RKO (cell line): ENCODE measurements at places on chromosomes 2 and 18.

GRCh38 chr2:118979152-118979861, 37.3 kb downstream of the MARCO start:
- no peak for DNase-seq

DNA sequence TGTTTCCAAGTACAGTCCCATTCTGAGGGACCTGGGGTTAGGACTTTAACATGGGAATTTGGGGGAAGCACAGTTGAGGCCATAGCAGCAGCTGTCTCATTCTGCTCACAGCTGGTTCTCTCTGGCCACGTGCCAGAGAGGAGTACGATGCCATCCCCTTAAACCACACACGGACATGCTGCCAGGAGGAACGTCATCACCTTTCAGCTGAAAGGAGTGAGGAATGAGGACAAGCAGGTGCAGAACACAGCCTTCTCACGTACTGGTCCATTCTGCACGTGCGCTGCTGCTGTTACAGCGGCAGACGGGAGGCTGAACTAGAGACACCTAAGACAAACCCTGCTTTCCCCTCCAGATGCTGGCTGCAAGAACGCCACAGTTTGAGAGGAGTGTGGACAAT, 33.5 kb downstream of the ODC1 start:
- no peak for DNase-seq

DNA sequence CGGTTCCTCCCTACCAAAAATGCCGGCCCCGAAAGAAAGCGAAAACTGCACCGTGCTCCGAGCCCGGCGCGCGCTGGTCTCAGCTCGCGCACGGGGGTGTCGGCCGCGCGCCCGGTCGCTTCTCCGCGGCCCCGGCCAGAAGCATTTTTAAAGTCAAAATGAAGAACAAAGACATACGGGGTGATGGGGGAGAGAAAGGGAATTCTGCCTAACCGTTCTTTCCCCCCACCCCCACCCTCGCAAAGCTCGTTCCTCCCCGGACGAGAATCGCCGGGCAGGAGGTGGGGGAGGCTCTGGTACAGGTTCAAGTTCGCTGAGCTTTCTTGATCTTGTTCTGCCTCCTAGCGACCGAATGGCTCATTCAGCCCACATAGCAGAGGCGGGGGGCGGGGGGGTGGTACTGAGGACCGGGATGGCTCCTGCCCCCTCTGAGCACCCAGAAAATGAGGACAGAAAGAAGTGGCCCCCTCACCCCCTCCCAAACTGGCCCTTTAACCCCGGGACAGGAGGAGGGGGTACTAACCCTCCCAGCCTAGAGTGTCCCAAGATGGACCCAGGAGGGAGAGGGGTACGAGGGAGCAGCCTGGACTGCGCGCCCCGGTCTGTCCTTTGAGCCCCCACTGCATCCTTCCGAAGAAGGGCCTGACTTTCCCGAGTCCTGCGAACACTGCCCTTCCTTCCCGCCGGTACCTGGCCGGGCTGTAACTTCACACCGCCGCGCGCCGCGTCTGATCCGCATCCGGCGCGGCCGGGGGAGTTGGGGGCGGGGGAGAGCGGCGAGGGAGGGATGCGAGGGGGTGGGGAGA, 3.1 kb downstream of the BCL11A start:
- DNase-seq = peak; percentile 80

DNA sequence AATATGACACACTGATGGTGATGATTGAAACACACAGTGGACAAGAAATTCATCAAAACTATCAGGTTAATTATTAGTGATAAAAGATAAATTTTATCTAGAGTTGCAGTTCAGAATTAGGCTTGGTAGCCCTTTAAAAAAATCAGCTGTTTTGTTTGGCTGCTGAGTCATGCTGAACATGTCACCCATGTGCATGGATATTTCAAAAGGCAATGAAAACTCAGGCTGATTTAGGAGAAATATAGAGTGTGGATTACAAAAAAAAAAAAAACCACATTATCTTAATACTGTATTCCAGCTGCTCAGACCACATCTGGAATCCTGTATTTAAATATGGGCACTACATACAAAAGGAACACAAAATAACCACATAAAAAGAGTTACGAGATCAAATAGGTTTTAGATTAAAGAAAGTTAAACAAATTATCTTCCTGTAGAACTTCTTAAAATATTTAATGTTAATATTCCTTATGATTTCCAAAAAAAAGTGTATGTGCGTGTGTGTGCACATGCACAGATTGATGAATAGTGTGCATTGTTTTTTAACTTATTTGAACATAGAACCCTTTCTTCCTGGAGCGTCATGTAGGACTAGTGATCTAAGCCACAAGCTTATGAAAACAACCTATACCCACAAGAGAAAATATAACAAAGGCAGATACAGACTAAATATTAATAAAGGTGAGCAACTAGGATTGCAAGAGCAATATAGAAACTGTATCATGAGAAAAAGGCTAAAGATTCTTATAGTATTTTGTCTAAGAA, 186.2 kb downstream of the STK39 start:
- DNase-seq = peak; percentile 4

DNA sequence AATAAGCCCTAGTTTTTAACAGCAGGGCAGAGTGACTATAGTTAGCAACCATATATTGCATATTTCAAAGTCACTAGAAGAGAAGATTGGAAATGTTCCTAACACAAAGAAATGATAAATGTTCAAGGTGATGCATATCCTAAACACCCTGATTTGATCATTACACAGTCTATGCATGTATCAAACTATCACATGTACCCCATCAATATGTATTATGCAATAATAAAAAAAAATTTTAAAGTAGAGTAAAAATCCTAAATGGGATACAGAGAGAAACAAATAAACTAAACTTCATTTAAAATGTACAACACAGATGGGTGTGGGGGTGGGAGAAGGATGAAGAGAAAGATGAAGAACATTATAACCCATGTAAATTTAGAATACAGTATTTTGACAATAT, 93.9 kb downstream of the TMEM131 start:
- no peak for DNase-seq

GRCh38 chr2:20567159-20567925, 83.6 kb downstream of the HS1BP3 start:
- no peak for DNase-seq

- no peak for DNase-seq
These were observed 80.1 kb upstream of the SMAD7 start for GRCh38 chr18:49030692-49031443.

DNA sequence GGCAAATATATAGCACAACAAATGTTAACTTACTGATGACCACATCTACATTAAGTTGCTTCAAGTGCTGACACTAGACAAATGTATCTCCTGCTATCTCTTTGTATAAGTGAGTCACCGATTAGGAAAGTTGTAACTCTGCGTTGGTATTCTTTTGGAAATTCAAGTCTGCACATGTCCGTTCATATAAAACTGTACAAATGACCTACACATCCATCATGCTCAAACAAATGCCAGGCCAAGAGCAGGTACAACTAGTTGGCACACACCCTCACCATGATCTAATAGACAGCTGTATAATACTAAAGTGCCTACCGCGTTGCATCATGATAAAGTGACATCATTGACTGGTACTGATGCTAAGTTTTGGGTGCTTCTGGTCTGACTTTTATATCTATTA, 141.1 kb downstream of the RBMS1 start:
- DNase-seq = no peak

GRCh38 chr2:205754924-205755321, 72.6 kb downstream of the NRP2 start:
- DNase-seq = no peak

DNA sequence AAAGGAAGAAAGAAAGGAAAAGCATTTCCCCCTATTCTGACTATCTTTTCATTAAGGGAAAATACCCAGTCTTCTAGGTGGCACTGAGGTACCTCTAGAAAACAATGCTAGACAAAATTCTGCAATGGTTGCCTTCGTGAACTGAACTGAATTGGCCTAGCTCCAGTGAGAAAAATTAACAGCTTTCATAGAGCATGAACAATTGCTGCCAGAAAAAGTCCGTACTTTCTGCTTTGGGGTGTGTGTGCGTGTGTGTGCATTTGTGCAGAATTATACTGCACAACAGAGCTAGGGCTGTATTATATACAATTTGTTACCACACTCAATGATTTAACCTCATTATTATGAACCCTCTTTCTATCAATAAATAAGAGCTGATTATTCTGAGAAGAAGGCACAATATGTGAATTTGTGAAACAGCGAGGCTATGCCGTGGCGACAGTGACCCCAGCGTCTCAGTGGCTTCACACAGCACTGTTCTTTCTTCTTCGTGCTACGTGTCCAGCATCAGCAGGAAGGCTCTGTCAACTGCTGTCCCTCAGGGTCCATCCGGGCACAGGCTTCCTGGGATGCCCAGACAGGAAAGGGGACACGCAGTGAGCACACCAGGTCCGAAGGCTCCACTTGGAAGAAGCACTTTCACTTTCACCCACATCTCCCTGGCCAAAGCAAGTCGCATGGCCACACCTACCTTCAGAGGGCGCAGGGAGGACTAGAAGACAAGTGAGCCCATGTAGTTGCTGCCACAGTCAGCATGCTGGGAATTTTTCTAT, 47.5 kb downstream of the PTGR3 start:
- DNase-seq = peak; percentile 80

DNA sequence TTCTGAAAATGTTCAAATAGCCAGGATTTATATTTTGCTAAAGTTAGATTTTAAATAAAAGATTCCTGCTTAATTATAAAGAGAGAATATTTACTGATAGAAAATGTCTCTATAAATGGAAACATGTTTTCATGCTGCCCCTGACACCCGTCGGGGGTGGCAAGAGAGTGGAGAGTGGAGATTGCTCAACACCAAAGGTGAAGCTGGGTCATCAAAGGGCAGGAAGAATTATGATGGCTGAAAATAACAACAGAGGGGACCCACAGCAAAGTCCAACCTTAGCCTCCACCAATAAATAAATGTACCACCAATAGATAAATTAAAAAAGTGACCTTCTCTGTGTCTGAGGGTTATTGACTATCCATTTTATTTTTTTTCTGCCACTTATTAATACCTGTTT, 326.8 kb upstream of the GYPC start:
- DNase-seq = no peak

DNA sequence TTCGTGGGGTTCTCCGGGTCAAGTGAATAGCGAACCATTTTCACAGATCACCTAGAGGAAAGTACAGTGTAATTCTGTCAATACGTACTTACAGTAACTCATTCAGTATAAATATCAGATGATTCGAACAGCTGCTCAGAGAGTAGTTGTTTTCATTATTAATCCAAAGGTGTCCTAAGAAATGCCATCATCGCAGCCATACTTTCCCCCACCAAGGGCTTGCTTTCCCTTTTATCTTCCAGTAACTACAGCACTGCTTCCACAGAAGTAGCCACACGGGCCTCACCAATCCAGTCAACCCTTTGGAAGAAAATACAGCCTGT, 4.5 kb upstream of the C18orf32 start:
- DNase-seq = no peak

DNA sequence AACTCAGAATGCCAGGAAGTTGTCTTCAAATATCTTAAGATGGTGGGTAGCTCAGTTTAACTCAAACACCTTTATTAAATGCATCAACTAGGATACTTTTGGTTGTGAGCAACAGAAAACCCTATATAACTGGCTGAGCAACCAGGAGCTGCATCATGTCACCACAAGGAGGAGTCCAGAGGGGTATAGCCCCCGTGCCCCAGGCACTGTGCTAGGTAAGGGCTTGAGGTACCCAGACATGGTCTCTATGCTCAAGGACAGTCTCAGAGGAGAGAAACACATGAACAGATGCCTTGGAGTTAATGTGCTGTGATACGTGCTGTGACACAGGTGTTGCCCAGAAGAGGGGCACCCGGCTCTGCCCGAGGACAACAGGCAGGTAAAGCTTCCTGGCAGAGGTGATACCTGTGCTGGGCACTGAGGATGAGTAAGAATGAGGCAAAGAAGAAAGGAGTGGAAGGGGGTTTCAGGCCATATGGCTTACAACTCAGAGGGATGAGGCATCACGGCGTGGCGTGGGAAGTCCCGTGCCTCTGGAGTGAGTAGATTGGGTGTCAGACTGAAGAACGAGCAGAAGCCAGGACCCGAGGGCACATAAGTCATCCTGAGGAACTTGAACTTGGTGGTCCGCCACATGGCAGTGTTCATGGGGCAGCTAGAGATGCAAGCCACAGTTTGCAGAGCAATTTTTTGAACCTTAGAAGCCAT, 32.0 kb upstream of the CAB39 start:
- DNase-seq = no peak

- no peak for DNase-seq
These were observed 414.6 kb downstream of the ZNF516 start for GRCh38 chr18:76080430-76080829.

GRCh38 chr2:235498541-235498940, 4.7 kb downstream of the AGAP1 start:
- no peak for DNase-seq

DNA sequence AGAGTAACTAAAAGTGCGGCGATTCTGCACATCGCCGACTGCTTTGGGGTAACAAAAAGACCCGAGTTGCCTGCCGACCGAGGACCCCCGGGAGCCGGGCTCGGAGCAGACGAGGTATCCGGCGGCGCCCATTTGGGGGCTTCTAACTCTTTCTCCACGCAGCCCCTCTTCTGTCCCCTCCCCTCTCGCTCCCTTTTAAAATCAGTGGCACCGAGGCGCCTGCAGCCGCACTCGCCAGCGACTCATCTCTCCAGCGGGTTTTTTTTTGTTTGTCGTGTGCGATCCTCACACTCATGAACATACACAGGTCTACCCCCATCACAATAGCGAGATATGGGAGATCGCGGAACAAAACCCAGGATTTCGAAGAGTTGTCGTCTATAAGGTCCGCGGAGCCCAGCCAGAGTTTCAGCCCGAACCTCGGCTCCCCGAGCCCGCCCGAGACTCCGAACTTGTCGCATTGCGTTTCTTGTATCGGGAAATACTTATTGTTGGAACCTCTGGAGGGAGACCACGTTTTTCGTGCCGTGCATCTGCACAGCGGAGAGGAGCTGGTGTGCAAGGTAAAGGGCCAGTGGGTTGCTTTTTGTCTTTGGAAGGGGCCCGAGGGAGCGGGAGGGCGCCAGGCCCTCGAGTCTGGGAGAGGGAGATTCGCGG, 1.4 kb downstream of the TRIB2 start:
- DNase-seq = no peak

GRCh38 chr2:29270701-29271121, 155.5 kb downstream of the CLIP4 start:
- DNase-seq = no peak

GRCh38 chr2:84038866-84039265, 420.2 kb downstream of the SUCLG1 start:
- no peak for DNase-seq

GRCh38 chr2:64581777-64582539, 57.8 kb downstream of the AFTPH start:
- DNase-seq = no peak

DNA sequence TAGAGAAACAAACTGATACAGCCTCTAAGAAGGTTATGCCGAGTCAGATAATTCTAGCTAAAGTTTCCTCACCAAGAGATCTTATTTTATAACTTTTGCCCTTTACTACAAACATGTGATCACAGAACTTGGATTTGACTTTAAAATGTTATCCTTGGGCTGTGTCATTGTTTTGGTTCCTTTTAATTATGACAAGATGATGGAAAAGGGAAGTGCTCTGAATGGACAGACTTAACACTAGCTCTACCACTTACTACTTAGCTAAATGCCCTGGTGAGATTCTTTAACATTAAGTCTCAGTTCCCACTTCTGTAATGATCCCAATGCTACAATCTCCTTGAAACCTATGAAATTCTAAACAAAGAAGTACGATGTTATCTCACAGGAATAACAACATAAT, 69.9 kb downstream of the RTTN start:
- DNase-seq = no peak
